ENCODE measurements at places on chromosomes 5 and 9. TPM values are rescaled to one million over a fixed set of nuclear protein-coding genes. Genes with fewer than 3 reads are reported as not detected.
A peak's percentile ranks its signal among the peaks of the same experiment; 100 is the strongest.

DNA sequence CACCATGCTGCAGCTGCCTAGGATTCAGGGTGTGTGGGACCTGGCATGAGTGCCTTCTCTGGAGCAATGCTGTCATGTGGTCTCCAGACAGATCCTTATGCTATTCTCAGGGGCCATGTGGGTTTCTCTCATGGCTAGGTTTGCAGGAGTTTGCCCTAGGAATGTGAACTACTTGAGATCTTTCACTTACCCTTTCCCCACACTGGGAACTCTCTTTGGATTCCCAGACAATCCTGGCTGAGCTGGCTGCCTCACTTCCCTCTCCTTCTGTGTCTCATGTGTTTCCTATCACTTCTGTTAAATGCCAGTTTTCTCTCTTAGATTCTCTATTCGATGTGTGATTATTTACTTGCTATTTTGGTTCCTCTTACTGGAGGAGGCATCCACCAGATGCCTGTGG is 270.2 kb upstream of the RASA1 start:
- DNase-seq = peak; percentile 82

DNA sequence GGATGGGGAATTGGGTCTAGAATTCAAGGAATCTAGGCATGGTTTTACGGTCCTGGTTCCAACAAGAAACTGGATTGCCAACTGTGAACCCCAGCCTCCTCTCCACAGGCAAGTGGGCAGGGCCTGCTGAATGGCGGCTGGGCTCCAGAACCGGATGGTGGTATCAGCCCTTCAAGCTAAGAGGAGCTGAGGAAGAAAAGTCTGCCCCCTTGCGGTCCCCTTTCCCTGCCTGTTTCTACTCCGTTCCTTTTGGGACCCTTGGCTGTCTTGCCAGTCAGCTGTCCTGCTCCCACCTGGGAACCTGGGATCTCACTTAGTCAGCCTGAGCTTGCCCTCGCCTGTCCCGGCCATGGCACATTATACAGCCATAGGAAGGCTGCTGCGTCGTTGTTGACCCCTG is 234.4 kb upstream of the DAPK1 start:
- no peak for DNase-seq

DNA sequence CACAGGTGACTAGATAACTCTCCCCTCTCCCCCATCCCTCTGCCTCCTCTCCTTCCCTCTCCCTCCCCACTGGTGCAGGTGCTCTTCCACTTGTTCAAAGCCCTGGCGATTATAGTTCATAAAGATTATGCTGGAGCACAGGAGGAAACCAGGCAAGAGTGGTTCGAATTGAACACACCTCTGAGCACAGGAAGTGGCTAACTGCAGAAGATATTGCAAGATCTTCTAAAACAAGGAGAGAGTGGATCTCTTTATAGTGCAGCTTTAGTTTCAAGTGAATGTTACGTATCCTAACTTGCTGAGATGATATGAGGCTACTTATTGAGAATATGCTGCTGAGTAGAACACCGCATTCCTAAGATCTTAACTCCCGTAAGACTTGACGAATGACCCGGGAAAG is 178.4 kb downstream of the GOLPH3 start:
- no peak for DNase-seq

MAP1B gene
- total RNA-seq = 60.3 TPM

LIX1 gene
- total RNA-seq = not detected

DNA sequence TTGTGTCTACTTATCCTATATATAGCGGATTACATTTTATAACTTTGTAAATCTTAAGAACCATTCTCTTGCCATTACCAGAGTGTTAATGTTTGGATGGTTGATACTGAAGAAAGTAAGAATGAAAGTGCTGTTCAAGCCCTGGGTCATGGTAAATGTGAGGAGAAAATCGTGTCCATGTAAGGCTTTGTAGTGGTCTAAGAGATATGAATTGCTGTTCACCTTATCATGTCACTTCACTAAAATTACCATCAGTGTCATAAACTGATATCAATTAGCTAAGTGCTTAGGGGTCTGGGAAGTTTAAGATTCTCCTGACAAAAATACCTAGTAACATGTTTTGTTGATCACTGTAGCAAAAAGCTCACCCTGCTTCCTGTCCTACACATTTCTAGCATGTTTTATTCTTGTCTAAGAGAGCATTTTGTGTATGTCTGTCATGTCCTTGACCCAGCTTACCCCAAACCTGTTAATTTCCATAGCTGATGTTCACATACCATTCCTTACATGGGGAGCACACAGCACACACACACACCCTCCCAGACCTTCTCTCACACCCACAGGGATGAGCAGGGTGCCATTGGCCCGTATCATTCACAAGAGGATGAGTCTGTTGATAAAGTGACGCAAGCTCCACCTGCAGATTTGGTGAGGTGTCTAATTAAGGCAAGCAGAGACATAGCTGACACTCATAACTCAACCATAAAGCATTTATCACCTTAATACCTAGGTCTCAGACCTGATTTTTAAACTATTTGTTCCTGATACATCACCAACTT is 125.1 kb upstream of the PAM start:
- no peak for DNase-seq

- peak; percentile 50 for DNase-seq
Observed at GRCh38 chr5:370959-371810, 49.7 kb downstream of the AHRR start.

DNA sequence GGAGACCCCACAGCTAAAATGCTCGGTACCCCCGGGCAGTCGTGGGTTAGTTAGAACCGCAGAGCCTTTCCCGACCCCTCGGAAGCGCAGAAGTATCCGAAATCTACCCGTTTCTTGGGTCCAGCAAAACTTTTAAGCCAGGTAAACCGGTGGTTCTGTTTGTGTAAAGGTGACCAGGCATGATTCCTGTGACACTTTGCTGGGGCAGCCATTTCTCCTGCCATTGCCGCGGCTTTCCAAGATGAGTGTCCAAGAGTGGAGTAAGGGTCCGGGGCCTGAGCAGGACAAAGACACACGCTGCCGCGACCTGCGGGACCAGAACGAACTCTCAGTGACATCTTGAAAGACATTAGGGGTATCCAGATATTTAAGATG is 655 bp downstream of the MARVELD2 start:
- DNase-seq = no peak

SPINK4 gene
- total RNA-seq = not detected

DNA sequence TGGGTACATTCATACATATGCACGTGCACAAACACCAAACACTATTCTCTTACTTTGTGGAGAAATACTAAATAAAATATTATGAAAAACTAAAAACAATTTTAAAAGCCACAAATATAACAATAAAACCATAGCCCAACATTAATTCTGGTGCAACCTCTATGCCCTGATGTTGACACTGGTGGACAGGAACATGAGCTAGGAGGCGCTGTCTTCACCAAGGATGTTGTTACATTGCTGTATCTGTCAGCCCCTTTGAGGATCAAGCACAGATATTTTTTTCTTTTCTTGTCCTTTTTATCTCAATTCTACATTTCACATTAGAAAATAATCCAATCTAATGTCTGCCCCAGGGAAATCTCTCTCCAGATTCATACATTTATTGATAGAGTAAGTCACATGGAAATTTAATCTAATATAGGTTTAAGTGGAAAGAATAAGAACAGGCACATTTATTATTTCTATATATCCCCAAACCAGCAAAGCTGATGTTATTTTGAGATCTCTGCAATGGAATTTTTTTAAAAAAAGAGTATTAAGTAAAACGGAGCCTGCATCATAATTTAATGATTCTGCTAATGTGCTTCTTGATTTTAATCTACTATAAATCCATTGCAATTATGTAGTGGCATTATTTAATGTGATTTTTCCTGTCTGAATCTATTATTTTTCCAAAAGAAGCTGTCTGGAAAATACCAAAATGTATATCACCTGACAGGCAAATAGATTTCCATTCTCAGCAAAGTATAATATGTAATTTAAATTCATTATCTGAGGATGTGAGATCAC is 716.5 kb downstream of the MTRR start:
- no peak for DNase-seq

DNA sequence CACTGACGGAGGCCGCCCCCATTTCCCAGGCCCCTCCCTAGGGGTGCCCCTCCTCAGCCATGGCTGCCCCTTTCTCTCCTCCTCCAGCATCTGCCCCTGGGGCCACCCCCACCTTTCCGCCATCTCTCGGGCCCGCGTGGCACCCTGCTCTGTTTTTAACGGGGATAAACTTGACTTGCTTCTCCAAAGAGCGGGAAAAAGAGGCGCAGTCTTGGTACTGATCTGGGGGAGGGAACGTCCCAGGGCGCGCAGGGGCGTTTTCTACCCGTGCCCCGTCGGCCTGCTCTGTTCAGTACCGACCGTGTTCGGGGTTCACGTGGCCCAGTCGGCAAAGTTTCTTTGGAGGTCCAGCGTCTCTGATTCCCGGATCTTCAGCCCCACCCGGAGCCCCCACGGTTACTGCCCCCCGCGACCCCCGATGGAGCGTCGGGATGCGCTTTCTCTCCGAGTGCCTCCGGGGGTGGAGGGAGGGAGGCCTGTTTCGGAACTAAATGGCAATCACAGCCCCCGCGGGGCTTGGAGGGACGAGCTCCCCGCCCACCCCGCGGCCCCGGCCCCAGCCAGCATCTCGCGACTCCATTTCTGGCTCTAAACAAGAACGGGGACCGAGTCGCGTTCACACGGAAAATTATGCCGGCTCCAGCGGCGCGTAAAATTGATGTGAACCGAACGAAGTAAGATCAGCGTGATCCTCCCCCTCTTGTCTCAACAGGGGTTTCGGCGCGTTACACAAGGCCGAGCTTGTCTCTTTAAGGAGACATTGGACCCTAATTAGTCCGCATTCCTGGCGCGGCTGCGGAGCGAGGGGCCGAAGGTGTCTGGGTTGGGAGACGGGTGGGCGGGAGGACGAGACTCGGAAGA is 1.1 kb upstream of the TLE4 start:
- peak; percentile 62 for DNase-seq

DNA sequence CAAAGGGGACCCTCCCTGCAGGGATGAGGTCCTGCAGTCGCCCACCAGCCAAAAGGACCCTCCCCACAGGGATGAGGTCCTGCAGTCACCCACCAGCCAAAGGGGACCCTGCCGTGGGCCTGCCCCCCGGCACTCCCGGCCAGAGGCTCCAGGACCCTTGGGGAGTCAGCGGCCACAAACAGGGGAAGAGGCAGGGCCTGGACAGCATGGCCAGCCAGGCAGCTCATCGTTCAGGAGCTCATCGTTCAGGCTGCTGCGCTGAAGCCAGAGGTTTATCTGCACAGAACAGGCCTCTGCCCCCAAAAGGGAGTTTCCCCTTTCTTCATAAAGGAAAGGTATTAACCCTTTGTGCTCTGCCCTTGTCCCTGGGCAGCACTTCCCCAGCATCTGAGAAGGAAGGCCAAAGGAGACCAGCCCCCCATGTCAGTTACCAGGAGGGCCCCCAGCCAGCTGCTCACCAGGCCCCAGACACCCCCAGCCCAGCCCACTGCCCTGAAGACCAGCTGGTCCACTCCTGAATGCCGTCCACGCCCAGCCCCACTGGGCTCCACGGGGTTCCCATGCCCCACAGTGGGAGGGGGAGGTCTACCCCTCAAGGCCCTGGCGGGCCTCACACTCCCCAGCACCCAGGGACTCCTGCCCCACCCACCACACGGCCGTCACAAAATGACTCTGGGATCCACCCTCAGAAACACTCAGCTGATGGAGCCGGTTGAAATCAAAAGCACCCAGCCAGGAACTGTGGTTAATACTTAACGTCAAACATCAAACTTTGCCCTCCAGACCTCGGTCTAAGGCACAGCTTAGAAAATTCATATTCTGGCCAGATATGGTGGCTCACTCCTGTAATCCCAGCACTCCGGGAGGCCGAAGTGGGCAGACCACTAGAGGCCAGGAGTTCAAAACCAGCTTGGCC is 6.3 kb downstream of the SLC12A7 start:
- no peak for DNase-seq

DNA sequence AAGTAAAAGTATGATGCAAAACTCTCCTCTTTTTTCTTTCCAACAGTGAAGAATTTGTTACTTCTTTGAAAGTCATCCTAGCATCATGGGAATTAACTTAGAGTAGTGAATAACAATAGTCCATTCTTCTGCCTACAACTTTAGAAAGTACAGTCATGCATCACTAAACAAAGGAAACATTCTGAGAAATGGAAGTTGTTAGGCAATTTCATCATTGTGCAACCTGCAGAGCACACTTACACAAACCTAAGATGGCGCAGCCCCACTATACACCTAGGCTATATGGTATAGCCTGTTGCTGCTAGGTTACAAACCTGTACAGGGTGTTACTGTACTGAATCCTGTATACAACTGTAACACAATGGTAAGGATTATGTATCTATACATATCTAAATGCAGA is 1209.3 kb upstream of the C9orf72 start:
- no peak for DNase-seq

TNFSF15 gene
- 0.19 TPM for total RNA-seq

HDAC3 gene
- 40.0 TPM for total RNA-seq

DNA sequence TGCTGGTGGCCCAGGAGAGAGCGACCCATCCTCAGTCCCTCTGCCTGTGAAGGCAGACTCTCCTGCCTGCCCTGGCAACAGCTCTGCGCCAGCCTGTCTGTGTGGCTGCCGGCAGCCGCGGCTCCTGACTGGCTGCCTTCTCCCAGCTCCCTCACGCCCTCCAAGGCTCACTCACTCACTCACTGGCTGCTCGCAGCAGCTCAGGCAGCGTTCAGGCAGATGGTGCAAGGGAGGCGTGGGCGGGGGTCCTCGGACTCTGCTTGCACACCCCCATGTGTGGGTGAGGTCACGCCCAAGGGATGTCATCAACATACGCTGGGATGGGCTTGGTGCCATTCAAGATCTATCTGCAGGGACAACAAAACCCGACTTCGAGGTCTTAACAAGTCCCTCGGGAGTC is 66.7 kb downstream of the DAB2IP start:
- peak; percentile 37 for DNase-seq

DNA sequence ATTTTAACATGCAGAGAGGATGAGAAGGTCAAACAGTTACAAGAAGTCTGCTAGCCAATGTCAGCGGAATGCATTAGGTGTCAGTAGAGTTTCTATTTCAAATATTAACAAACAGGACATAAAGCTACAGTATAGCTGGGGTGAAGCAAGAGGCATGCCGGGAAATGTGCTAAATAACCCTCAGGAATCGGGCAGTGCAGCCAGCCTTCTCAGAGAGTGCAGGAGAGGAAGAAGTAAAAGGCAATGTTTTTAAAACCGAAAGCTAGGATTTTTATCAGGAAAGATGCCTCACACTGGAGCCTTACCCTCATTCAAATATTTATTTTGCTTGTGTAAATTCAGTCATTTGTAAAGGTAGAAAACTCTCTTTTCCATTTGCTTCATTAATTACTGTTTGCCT is 59.1 kb upstream of the SH3GL2 start:
- DNase-seq = no peak

TTC23L gene
- total RNA-seq = not detected

HDHD3 gene
- total RNA-seq = 9.1 TPM

- no peak for DNase-seq
Observed at GRCh38 chr5:157269165-157269671, 3.3 kb downstream of the CYFIP2 start.

GRCh38 chr5:149206524-149207141 is 65.0 kb upstream of the AFAP1L1 start:
- DNase-seq = no peak

OMD gene
- total RNA-seq = not detected

SH3PXD2B gene
- total RNA-seq = 19.4 TPM

GRCh38 chr5:54093861-54094260 is 216.5 kb downstream of the ARL15 start:
- no peak for DNase-seq

PPIC gene
- total RNA-seq = 57.6 TPM

- DNase-seq = no peak
Observed at GRCh38 chr5:96919754-96920197, 16.1 kb upstream of the LNPEP start.

Data from myocyte (in vitro differentiated cells).